Spinal cord (tissue), 10 donors: ENCODE measurements at places on chromosomes 6 and 20. TPM values are rescaled to one million over a fixed set of nuclear protein-coding genes. Genes with fewer than 3 reads are reported as not detected.

DNA sequence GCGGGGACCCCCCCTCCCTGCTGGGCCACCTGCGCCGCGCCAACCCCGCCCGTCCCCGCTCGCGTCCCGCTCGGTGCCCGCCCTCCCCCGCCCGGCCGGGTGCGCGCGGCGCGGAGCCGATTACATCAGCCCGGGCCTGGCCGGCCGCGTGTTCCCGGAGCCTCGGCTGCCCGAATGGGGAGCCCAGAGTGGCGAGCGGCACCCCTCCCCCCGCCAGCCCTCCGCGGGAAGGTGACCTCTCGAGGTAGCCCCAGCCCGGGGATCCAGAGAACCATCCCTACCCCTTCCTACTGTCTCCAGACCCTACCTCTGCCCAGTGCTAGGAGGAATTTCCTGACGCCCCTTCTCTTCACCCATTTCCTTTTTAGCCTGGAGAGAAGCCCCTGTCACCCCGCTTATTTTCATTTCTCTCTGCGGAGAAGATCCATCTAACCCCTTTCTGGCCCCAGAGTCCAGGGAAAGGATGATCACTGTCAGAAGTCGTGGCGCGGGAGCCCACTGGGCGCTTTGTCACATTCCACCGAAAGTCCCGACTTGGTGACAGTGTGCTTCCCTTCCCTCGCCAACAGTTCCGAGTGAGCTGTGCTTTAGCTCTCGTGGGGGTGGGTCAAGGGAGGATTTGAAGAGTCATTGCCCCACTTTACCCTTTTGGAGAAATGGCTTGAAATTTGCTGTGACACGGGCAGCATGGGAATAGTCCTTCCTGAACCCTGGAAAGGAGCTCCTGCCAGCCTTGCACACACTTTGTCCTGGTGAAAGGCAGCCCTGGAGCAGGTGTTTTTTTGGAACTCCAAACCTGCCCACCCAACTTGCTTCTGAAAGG, 2.1 kb downstream of the VEGFA start:
- H3K36me3 ChIP-seq: peaks cover 15% of the 10 kb centered on the region
- peak overlapping the region; percentile 81 for H3K4me3 ChIP-seq
- H3K27ac ChIP-seq: peak overlapping the region; percentile 91

- H3K4me3 ChIP-seq: no peak overlapping the region
- H3K27ac ChIP-seq: no peak overlapping the region
- H3K27me3 ChIP-seq: no peaks in the 10 kb centered on the region
These were observed 63.0 kb downstream of the HUS1B start for GRCh38 chr6:593907-594212.

- DNase-seq: no peak
- no peak overlapping the region for H3K27ac ChIP-seq
- H3K4me1 ChIP-seq: no peaks in the 10 kb centered on the region
- no peak overlapping the region for H3K4me3 ChIP-seq
- no peaks in the 10 kb centered on the region for H3K27me3 ChIP-seq
- no peaks in the 10 kb centered on the region for H3K36me3 ChIP-seq
These were observed 165.6 kb downstream of the BTBD3 start for GRCh38 chr20:12083269-12083668.

DNA sequence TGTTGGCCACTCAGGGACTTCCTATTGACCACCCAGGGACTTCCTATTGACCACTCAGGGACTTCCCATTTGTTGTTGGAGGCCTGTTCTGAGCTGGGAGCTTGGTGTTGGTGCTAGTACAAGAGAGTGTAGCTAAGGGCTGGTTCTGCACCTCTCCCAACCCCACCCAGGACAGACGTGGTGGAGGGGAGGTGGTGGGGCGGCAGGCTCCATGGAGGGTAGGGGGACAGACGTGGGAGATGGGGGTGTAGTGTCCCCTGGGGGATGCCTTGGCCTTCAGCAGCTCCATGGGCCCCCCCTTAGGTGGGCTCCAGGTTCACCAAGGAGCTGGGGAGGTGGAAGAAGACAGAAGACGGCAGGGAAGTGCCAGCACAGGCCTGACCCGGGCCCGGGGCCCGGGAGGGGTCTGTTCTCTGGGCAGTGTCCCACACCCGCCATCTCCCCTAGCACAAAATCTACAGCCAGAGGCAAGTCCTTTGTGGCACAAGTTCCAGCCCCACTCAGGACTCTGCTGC, 33.9 kb downstream of the CHRNA4 start:
- H3K27me3 ChIP-seq: no peaks in the 10 kb centered on the region
- peaks cover 62% of the 10 kb centered on the region for H3K36me3 ChIP-seq
- H3K4me1 ChIP-seq: peaks cover 6% of the 10 kb centered on the region
- H3K27ac ChIP-seq: no peak overlapping the region

DNA sequence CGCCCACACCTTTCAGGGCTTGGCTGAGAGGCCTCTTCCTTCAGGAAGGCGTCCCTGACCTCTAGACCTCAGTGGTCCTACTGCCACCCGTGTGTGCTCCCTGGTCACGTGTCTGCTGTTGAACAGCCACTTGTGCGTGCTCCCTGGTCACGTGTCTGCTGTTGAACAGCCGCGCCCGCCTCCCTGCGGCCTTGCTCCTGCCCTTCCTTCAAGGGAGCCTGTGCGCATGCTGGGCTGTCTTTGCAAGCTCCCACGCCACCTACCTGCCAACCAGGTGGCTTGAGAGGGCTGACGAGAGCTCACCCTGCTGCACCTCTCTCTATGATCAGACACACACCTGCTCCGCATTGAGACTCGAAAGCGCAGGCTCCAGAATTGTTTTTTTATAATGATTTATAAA, 179.3 kb downstream of the BMP7 start:
- H3K27ac ChIP-seq: no peak overlapping the region
- H3K36me3 ChIP-seq: no peaks in the 10 kb centered on the region
- DNase-seq: no peak
- H3K4me3 ChIP-seq: no peak overlapping the region
- H3K27me3 ChIP-seq: no peaks in the 10 kb centered on the region

DNA sequence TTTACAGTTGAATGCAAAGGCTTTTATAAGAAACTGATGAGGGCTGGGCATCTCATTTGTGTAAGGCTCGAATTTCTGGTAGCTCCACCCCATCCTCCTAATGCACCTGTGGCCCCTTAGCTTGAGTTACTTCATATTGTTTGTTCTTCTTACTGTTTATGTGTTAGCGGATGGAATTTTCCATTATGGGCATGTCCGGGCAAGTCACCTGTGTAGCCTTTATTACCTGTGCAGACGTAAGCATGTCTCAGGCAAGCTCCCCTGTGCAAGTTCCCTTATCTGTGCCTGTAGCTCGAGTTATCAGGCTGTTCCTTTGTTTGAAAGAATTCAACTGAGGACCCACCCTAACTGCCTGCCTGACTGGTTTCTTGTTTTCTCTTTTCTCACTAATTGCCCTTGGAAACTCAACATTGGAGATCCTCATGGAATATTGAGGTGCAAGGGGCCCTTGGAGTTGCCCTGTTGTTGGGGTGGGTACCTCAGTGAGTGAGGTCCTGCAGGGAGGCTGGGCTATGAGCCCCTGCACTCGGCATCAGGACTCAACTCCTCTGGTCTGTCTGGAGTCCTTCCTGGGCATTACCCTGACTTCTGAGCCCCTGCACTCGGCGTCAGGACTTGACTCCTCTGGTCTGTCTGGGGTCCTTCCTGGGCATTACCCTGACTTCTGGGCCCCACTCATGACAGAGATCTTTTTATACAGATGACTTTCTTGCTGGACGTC, 207.9 kb upstream of the SULF2 start:
- DNase-seq: no peak
- no peak overlapping the region for H3K27ac ChIP-seq
- no peak overlapping the region for H3K4me3 ChIP-seq
- no peaks in the 10 kb centered on the region for H3K36me3 ChIP-seq
- H3K4me1 ChIP-seq: peaks cover 5% of the 10 kb centered on the region

DNA sequence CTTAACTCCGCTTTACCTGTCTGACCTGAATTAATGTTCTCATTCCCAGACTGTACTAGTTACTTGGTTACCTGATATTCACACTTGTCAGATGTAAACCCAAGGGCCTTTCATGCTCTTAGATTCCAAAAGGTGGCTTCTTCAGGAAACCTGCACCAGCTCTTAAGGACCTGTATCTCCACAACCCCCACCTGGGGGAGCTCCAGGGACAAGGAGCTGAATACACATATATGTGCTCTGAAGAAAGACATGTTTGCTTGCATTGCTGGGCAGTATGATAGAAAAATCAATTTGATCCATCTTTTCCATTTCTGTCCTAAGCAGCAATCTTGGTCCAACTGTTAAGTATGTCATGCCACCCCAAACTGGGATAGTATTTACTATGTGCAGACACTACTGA, 64.8 kb upstream of the POU3F2 start:
- H3K4me1 ChIP-seq: no peaks in the 10 kb centered on the region
- H3K36me3 ChIP-seq: no peaks in the 10 kb centered on the region
- H3K27me3 ChIP-seq: no peaks in the 10 kb centered on the region

- DNase-seq: no peak
- H3K36me3 ChIP-seq: no peaks in the 10 kb centered on the region
- H3K27ac ChIP-seq: no peak overlapping the region
- H3K27me3 ChIP-seq: peaks cover 34% of the 10 kb centered on the region
These were observed 90.6 kb upstream of the BHLHE23 start for GRCh38 chr20:63097336-63097831.

GRCh38 chr6:143177706-143178105, 117.0 kb downstream of the AIG1 start:
- DNase-seq: no peak
- peaks cover 3% of the 10 kb centered on the region for H3K36me3 ChIP-seq
- H3K4me3 ChIP-seq: no peak overlapping the region
- H3K27ac ChIP-seq: no peak overlapping the region
- no peaks in the 10 kb centered on the region for H3K27me3 ChIP-seq

DNA sequence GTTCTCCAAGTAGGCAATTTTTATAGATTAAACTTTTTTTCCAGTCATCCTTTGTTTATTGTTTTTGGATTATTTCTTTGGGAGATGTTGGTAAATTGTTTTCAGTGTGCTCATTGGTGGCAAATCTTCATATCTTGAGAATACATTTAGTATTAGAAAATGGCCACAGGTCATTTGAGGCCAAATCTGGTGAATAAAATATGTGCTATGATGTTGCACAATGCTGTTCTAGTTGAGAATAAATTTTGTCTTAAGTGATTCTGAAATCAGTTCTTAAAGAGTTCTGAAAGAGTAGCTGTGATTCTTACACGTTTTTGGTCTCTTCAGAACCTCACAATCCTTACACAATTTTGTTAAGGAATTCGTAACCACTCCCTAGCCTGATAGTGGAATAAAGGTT, 20.1 kb downstream of the CDKAL1 start:
- H3K27ac ChIP-seq: no peak overlapping the region
- peaks cover 13% of the 10 kb centered on the region for H3K36me3 ChIP-seq
- H3K4me1 ChIP-seq: no peaks in the 10 kb centered on the region
- no peaks in the 10 kb centered on the region for H3K27me3 ChIP-seq

DNA sequence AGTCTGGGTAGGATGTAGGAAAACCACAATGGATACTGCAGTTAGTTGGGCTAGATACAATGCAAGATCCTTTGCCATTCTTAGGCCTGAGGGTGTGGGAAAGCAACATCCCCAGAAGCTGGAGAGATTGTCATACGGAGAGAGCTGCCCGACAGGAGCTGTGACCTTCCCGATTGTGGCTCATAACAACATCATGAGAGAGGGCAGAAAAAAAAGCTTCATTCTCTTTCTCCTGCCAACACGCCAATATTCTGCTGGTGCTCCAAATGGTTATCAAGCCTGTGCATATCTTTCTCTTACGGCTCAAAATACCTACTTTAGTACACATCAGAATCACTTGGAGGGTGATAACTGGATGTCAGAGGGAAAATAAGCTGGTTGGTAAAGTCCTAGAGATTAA, 81.1 kb downstream of the IBTK start:
- H3K27ac ChIP-seq: no peak overlapping the region
- DNase-seq: no peak
- H3K27me3 ChIP-seq: no peaks in the 10 kb centered on the region
- no peaks in the 10 kb centered on the region for H3K4me1 ChIP-seq

DNA sequence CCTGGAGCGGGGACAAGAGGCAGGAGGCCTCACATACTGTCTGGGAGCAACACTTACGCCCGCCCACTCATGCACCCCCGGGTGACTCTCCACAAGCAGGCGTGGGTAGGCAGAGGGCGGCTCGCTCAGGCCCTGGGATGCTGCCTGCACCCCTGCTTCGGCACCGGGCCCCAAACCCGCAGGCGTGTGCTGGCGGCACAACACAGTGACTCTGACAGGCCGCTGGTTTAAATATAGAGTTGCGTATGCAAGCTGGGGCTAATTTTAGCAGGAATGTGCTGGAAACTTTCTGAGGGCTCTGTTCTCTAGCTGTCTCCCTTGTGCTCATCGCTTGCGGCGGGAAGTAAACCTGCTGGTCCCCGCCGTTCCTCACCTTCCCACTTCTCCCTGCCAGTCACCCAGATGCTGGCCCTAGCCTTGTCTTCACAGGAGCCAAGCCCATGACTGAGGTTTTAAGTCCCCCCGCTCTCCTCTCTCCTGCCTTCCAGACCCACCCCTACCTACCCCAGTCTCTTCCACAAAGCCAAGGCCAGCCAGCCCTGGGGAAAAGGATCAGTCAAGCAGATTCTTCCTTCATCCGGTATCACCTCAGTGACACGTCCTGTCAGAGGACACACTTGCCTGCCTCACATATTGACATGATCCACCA, 94.5 kb upstream of the FOXP4 start:
- no peak overlapping the region for H3K27ac ChIP-seq
- peaks cover 3% of the 10 kb centered on the region for H3K27me3 ChIP-seq
- H3K36me3 ChIP-seq: no peaks in the 10 kb centered on the region
- no peak overlapping the region for H3K4me3 ChIP-seq

DNA sequence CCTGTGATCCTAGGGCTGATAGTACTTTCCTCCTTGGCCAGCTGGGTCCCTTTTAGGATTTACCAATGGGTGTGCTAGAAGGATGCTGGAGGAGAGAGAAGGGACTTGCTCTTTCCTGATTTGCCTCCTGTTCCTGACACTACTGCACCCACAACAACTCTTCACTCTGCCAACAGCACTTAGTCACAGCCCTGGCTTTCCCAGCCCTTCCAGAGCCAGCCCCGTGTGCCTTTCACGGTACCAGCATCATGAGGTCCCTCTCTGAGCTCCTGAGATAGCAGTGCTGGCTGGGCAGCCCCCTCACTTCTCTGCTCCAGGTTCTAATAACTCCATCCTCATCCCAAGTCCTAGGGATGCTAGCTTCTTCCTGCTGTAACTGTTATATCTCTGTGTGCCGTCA, 80.9 kb downstream of the DNAH8 start:
- H3K4me3 ChIP-seq: no peak overlapping the region
- H3K27ac ChIP-seq: no peak overlapping the region
- H3K36me3 ChIP-seq: no peaks in the 10 kb centered on the region
- H3K4me1 ChIP-seq: no peaks in the 10 kb centered on the region
- H3K27me3 ChIP-seq: no peaks in the 10 kb centered on the region
- DNase-seq: no peak

DNA sequence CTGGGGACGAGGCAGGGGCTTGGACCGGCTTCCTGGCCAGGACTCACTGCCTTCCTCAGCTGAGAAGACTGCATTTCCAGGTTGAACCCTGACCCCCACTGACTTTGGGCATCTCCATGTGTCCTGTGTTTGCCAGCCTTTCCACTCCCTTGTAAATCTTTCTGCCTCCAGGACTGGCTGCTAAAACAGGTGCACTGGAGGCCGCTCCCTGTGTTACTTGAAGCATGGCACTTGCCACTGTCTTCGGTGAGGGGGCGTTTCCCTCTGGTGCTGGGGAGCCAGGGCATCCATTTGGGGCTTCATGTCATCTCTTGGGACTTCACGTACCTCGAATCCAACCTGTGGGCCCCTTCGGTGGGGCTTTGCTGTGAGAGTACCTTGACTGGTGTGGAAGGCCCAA, 6.7 kb upstream of the RBM38 start:
- DNase-seq: no peak
- peaks cover under 1% of the 10 kb centered on the region for H3K27me3 ChIP-seq
- H3K27ac ChIP-seq: no peak overlapping the region
- H3K4me3 ChIP-seq: no peak overlapping the region

LY6G6F gene
- total RNA-seq: 0.30 TPM

ABHD16B gene
- not detected for total RNA-seq

C6orf52 gene
- total RNA-seq: 7.1 TPM

CYP21A2 gene
- 0.61 TPM for total RNA-seq

MUC22 gene
- not detected for total RNA-seq

WFDC10A gene
- not detected for total RNA-seq

NKX2-4 gene
- 0.11 TPM for total RNA-seq

GUCA1A gene
- 1.5 TPM for total RNA-seq
